ENCODE measurements at places on chromosomes 7 and 10.

- peak; percentile 90 for DNase-seq
Observed at GRCh38 chr10:22369434-22370072, 24.3 kb downstream of the SPAG6 start.

DNA sequence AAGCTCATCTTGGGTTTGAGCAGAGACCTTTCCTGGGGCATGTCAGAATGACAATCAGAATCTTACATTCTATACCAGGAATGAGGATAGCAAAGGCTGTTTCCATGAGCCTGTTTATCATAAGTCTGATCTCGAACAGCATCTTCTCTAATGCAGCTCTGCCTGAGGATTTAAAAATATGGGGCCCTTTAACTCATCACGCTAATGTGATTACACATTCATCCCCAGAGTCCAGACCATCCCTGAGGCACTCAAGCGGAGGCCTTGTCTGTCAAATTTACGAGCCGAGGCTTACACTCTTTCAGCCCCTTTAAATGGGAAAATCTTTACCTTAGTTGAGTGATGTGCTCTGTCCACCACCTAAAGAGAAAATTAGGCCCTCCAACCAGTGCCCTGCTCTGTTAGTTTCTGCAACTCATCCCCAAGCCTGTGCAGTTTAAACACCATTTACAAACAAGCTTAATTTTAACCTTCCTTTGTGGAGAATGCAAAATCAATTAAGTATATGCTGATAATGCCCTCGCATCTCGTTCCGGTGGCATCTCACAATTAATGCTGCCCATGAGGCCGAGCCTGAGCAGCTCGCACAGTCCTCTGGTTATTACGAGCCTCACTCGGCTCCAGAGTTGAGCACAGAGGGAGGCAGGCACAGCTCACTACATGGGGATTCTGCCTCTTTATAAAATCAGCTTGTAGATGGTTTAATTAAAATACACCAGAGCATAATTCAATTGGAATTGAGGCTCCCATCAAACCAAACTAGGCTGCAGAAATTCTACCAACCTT, 16.0 kb downstream of the CHST15 start:
- DNase-seq, result no peak

DNA sequence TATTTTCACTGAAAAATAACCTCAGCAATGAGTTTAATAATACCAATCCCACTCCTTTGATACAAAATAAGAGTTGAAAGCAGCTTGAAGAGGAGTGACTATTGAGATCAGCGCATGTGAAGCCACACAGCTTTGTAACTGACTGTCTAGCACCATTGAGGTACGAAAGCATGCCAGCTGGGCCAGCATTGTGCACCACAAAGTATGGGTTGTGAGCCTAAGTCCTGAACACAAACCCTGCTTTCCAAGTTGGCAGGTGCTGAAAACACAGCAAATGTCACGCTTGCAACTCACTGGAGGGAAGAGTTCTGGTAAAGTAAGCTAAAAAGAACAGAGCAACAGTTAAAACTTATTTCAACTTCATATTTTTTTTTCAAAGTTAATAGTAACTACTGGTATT, 4.0 kb upstream of the FAM53B start:
- no peak for DNase-seq

DNA sequence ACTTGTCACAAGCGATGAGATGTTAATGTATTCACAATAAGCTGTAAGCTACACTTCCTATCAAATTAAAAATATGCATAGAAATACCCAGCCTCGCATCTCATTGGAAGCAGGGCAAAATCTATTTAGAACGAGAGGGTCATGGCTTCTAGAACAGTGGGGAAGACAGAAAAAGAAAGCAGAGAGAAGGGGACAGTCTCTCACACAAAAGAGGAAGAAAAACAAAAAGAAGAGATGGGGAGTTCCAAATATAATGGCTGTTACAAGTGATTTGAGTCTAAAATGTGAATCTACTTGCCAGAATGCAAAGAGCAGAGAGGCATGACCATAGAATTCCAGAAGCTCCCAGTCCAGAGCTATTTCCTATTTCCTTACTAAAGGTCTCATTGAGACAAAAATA, 13.8 kb downstream of the LRRN3 start:
- DNase-seq, result peak; percentile 27

DNA sequence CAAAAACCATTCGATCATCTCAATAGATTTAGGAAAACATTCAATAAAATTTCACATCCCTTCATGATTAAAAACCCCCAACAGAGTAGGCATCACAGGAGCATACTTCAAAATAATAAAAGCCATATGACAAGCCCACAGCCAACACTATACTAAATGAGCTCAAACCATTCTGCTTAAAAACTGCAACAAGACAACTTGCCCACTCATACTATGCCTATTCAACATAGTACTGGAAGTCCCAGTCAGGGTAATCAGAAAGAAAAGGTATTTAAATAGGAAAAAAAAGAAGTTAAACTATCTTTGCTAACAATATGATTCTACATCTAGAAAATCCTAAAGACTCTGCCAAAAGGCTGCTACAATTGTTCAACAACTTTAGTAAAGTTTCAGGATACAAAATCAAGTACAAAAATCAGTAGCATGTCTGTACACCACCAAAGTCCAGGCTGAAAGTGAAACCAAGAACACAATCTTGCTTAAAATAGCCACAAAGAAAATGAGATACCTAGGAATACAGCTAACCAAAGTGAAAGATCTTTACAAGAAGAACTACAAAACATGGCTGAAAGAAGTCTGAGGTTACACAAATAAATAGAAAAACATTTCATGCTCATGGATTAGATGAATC, 882.6 kb downstream of the GRM8 start:
- DNase-seq, result no peak

DNA sequence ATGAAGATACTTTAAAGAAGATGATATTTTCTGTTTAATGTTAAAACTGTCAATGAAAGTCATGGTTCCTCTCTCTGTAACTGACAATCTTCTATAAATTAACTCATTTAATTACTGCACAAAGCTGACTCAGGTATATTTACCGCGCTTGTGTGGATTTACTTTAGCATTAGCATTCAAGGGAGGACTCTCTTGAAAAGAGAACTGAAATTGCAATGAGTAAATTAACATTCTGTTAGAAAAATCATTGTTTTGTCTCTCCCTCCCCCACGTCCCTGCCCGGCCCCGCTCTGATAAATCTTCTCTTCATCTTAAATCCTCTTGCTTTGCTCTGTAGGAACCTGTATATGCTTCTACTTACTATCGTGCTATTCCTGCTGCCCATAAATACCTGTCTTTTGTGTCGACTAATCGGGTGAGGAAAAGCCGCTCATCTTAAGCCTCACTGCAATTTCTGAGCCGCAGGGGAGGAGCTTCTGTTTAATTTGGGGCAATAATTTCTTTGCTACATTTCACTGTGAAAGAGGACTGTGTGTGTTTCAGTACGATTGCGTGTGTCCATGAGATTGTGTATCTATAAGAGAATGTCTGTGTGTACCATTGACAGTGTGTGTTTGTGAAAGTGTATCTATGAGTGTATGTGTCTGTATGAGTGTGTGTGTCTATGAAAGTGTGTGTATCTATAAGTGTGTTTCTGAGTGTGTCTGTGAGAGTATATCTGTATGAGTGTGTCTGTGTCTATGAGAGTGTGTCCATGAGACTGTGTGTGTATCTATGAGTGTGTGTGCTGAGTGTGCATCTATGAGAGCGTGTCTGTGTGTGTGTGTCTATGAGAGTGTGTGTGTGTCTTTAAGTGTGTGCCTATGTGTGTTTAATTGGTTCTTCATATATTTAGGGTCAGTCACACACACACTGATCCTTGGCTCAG, 46.5 kb upstream of the LYZL2 start:
- DNase-seq, result no peak

DNA sequence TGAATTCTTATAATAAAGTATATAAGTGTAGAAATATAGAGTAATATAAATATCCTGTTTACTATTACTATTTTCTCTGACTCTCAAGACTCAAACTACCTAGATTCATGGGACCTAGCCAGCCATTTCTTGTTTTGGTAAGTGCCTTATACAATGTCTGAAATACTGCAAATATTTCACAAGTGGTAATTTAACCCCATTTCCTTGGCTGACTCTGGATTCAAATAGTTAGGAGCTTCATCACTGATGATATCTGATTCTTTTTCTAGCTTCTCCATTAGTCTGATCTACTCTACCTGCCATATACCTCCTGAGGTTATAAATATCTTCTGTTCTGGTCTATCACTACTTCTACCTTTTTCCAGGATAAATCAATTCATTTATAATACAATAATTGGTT, 6.4 kb upstream of the RALA start:
- no peak for DNase-seq

GRCh38 chr10:63438506-63439498, 27.0 kb downstream of the JMJD1C start:
- DNase-seq, result no peak

- DNase-seq, result no peak
Observed at GRCh38 chr7:45686441-45687184, 112.4 kb downstream of the ADCY1 start.

GRCh38 chr7:22954251-22954650, 59.7 kb downstream of the HYCC1 start:
- DNase-seq, result no peak

DNA sequence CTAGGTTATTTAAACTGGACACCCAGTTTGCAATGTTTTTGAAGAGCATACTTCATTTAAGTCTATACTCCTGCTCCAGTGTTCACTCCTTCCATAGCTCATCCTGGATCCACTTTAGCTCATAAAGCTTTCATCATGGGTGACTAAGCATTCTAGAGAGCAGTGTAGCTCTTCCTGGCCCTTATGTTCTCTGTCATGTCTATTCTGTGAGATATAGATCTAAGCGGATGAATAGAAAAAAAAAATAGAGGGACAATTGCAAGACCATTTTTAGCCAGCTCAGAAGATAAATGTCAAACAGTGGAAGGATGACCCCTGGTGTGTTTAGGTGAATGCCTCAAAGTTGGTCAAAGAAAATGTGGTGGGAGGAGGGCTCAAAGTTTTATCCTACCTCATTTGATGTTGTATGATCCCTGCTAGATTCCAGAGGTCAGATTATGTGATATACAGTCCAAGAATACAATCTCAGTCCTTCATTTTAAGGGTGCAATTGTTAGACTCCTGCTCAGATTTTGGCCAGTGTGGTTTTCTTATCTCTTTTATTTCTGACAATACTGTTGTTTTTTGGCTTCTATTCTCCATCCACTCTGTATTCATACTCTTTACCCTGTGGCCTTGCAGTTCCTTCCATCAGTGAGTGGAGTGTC, 7.5 kb upstream of the HECW1 start:
- no peak for DNase-seq

DNA sequence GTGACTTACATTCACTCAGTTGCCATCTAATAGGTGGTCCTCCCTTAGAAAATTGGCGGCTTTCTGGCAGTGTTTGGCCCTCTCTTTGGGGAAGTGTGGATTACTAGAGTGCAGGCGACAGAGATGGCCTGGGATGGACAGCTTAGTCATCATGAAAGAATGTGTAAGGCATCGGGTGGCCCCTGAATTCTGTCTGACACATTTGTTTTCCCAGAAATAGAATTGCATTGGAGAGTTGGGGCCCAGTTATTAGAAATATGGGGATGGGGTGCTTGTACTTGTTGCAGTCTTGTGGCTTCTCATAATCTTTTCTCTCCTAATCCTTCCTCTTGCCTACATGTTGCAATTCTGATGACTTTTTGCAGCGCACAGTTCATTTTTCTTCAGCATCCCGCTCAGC, 13.8 kb downstream of the TCF7L2 start:
- peak; percentile 91 for DNase-seq

- no peak for DNase-seq
Observed at GRCh38 chr7:156684251-156684650, 43.7 kb downstream of the RNF32 start.

DNA sequence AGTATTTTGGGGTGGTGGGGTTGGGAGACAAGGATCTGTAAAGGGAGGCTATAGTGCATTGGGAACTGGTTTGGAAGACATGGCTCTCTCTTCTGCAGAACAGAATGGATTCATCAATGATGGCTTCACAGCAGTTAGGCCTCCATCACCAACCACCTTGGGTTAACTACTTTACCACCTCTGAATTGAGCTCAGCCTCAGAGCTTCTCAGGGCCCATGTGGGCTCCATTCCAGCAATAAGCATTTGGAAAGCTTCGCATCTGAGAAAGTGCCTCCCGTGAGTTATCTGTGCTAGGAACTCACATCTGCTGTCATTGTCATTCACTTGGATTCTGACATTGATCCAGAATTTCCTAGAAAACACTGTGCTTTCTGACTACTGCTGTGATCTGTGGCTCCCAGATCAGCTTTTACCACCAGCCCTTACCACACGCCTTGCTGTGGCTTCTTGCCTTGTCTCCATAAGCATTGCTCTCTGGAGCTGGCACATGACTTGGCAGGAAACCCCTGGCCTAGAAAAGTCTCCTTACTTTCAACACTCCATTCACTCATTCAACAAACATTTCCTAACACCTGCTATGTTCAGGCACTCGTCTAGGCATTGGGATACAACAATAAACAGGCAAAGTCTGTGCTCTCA, 70.7 kb upstream of the ADO start:
- DNase-seq, result no peak

- no peak for DNase-seq
Observed at GRCh38 chr7:142813226-142813625, 41.6 kb upstream of the EPHB6 start.

DNA sequence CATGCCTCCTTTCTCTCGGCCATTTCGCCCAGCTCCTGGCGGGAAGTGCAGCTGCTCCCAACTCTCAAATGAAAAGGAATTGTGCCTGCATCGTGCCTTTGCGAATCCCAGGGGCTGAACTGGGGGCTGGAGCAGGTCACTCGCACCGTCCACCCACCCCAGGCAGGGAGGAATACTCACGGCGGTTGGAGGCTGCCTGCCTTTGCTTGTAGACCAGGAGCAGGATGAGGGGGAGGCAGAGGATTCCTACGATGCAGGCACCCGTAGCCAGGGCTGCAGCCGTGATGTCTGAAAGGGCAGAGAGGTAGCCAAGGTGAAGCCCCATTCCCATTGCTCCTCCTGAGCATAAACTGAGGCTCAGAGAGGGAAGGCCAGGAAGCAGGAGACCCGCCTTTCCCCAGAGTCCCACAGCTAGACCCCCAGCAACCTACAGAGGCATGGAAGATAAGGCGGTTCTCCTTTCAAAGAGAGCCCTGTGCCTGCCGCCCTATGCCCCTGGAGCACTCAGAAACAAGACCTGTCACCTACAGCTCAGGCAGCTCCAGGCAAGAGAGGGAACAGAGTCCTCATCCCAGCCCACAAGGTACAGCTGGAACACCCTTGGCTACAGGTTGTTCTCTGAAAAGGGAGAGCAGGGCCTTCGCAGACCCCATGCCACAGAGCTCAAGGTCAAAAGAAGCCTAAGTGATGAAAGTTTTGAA, 18.0 kb downstream of the VSIR start:
- no peak for DNase-seq
